ENCODE measurements at places on chromosomes 2 and 18.

GRCh38 chr2:123415678-123416077 lies 609.4 kb upstream of the CNTNAP5 start:
- no peak for DNase-seq

- no peak for DNase-seq
These were observed 119.9 kb upstream of the HS6ST1 start for GRCh38 chr2:128438586-128438985.

DNA sequence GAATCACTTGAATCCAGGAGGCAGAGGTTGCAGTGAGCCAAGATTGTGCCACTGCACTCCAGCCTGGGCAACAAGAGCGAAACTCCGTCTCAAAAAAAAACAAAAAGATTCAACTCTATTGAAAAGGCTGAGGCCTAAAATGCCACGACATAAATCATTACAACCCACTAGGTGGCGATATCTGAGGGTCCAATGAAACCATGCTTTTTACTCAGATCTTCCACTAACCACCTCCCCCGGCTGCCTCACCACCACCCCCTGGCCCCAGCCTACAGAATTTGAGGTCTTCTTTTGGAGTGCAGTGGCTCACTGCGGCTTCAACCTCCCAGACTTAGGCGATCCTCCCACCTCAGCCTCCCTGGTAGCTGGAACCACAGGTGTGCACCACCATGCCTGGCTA lies 57.5 kb downstream of the AP1S3 start:
- DNase-seq = peak; percentile 71

DNA sequence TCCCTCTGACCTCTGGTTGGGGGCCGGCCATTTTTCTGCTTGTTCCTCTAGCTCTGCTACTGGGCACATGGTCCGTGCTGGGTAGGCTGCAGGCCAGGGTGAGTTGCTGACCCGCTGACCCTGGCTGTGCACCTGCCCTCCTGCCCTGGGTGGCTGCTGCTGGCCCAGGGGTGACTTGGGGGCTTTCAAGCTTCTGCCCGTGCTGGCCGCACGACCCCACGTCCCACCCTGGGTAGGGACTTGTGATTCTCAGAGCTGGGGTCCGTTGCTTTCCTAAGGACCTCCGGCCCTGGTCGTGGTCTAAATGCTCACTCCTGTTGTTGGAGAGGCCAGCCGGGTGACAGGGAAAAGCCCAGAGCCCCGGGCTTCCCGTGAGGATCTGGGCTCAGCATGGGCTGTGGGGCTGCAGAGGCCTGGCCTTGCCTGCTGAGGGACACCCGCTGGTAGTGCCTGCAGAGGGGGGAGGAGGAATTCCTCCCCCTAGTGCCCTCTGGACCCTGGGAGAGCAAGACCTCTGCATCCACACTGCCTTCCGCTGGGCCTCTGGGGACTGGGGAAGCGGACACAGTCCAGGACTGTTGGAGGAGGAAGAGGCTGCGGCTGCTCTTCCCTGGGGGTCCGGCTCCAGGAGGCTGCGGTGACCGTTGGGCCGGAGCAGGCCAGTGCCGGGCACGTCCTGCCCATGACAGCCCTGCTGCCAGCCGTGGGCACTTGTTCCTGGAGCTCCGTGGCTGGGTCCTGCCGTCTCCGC lies 6.3 kb upstream of the GAL3ST2 start:
- DNase-seq = no peak

- peak; percentile 30 for DNase-seq
These were observed at the start of gene CD302 for GRCh38 chr2:159797543-159798375. Gene CD302, minus strand, starts transcription at chr2:159798208. Its CDS starts 10 bp downstream, at chr2:159798198.

- DNase-seq = no peak
These were observed 77.5 kb downstream of the KLF7 start for GRCh38 chr2:207088276-207088675.

- DNase-seq = no peak
These were observed 56.3 kb downstream of the MARCHF4 start for GRCh38 chr2:216315802-216316603.

DNA sequence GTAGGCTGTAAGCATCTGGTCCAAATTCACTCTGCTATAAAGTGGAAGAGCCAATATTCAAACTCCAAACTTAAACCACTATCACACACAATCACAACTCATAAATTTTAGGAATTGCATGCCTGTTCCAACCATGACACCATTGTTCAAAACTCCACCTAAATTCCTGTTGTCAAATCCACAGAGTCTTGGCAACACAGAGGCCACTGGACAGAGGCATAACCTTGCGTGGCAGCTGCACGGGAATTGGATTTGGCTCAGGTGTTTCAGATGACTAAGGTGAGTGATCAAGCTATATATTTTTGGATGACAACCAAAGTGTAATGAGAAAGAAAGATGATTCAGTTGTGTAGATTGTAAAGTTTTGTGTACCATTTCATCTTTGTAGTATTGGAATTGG lies 422.7 kb upstream of the TNP1 start:
- DNase-seq = no peak
